Stimulated activated CD4-positive, alpha-beta T cell treated with anti-CD3 and anti-CD28 coated beads, Interleukin-2, amount 100 ng/mL, for 48 hours (primary cell): ENCODE measurements at places on chromosomes 3 and 15.

DNA sequence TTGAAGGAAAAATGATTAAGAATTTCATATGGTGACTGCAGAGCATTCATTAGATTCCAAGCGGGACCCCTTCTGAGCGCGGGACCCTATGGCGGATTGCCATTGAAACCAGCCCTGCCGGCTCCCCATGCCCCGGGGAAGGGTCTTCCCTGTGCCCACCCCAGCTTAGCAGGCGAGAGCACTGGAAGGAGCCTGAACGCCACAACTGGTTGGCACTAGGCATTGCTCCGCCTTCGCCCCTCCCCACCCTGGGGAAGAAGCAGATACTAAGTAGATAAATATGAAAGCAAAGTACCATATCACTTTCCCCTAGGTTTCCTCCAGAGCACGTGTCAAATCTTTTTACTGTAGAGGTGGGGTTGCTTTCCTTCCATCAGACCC lies 70.7 kb downstream of the CYP19A1 start:
- DNase-seq = no peak

DNA sequence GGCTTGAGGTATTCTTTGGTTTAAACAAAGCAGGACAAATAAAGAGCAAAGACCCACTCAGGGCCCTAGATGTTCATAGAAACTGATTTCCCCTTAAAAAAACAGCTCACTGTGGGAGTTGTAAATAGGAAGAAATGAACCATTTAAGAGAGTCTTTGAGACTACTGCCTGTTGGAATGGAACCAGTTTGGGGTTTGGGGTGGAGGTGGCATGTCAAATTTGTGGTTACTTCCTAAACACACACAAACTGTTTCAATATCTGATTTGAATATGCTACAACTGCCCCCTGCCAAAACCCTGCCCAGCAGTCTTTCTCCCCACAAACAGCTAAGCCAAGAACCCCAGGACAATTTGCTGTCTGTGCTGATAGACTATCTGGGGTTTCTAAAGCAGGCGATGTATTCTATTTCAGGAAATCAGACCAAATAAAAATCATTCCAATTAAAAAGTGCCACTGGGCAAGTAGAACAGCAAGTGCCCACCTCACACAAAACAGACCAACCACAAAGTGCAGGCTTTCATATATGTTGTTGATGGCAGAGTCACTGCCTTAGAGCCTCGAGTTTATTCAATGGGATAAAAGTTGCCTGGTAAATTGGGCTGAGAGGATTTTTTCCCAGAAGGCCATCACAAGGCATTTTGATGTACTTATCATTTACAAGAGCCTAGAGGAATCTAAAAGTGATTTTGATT lies 293.9 kb upstream of the PROK2 start:
- DNase-seq = no peak

DNA sequence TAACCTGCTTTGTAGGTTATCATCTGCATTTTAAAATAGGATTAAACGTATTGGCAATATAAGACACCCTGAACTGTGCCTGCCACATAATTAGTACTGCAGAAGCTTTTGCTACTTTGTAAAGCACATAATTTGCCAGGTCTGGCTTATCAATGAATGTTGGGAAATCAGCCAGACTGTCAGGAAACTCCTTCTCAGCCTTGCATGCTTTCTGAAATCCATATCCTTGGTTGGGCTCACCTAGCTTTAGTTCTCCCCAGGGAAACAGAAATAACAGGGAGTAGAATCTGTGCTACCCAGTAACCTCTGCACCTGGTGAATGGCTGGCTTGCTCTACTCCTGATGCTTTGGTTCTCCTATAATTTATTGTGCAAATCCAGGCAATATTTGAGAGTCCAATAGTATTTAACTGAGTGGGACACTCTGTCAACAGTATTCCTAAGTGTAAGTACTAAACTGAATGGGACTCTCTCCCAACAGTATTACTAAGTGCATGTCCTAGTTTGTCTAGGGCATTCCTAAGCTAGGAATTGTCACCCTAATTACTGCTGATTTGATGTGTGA lies 354.5 kb downstream of the WDR72 start:
- DNase-seq = no peak

GRCh38 chr3:79886204-79886603 lies 118.4 kb upstream of the ROBO1 start:
- no peak for DNase-seq

- DNase-seq = peak; percentile 24
Observed at GRCh38 chr3:123586131-123586530, 1.3 kb upstream of the HACD2 start.

- DNase-seq = no peak
Observed at GRCh38 chr3:52121464-52121805, 32.8 kb downstream of the POC1A start.

- DNase-seq = no peak
Observed at GRCh38 chr3:2516762-2517441, 418.2 kb downstream of the CNTN4 start.

DNA sequence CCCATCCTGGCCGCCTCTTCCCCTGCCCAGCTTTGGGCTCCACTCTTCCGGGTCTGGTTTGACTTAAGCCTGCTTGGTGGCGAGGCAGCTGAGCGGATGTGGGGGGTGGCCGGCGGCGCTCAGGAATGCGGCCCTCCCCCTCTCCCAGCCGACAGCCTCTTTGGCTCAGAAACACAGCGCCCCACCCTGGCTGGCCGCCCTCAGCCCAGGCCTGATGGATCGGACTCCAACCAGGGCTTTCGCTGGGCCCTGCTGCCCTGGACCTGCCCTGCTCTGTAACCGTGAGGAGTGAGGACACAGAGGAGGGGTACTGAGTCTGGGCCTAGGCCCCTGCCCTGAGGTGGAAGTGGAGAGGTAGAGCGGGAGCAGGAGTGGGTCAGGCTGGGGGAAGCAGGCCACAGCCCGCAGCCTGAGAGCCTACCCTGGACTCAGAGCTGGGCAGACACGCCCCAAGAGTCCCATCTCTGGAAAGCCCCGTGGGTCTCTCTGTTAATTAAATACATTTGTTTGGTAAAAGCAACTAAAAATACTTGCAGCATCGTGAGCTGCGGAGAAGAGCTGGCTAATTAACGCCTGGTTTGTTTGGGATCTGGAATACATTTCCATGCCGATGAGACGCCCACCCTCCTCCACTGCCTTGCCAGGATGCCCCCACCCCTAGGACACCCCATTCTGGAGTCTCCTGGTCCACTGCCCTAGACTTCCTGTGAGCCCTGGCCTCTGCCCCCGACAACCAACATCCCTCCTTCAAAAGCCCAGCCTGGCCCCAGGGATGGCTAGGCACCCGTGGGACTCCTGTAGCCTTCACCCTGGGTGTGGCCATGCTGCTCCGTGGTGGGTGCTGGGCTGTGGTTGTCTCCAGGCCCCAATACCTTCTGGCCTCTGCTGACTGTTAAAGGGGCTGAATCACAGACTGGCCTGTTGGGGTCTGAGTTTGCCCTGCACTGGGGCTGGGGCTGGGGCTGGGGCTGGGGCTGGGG lies 19.6 kb downstream of the PLXNA1 start:
- no peak for DNase-seq

DNA sequence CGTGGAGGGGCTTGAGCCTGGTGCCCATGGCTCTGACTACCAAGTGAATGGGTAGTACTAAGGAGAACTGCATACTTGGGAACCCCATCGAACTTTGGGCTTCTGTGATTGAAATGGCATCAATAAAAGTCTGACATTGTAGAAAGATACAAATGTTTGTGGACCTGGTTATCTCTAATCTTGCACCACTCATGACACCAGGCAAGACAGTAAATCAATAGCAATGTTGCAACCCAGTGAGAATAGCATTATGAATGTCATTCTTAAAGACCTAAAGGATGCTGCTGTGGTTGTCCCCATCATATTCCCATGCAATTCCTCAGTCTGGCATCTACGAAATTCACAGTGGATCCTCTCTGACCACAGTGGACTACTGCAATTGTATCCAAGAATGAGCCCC lies 233.6 kb upstream of the LYSMD4 start:
- no peak for DNase-seq

- no peak for DNase-seq
Observed at GRCh38 chr15:58473724-58474123, 41.9 kb downstream of the LIPC start.

GRCh38 chr15:80777826-80778620 lies 1.1 kb upstream of the CEMIP start:
- DNase-seq = no peak

- DNase-seq = no peak
Observed at GRCh38 chr15:25481208-25481859, 42.5 kb upstream of the UBE3A start.

- no peak for DNase-seq
Observed at GRCh38 chr15:100060276-100060926, 281.4 kb downstream of the ADAMTS17 start.

DNA sequence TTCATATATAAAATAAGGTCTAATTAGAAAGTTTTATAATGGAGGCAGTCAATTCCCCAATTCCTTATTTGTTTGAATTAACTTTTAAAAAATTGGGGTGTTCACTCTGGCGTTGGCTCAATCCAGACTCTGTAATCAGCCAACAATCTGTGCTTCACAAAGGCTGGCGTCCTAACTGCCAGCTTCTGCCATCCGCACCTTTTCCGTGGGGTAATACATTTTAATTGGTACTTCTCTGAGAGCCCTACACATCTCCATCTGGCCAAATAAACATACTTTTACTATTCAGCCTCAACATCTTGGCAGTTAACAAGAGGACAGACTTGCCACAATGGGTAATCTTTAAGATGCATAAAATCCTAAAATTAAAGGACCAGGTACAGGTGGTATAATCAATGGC lies 125.2 kb upstream of the CCNL1 start:
- no peak for DNase-seq

DNA sequence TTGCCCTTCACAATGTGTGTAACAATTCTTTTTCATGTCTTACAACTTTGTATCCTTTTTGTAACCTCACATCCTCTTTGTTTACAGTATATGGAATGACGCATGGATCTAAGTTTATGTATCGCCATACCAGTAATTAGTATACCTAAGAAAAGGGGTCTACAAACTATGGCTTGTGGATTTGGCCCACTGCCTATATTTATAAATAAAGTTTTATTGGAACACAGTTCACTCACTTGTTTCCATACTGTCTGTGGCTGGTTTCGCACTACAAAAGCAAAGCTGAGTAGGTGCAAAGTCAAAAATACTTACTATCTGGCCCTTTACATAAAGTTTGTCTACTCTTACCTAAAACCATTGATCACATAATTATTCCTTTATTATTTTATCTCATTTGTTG lies 226.5 kb downstream of the TBL1XR1 start:
- DNase-seq = no peak

- DNase-seq = no peak
Observed at GRCh38 chr3:98513091-98513511, 9.6 kb downstream of the CLDND1 start.

GRCh38 chr15:40323953-40324937 lies 753 bp downstream of the INAFM2 start:
- DNase-seq = no peak

GRCh38 chr3:113156816-113157333 lies 54.5 kb upstream of the BOC start:
- no peak for DNase-seq

GRCh38 chr3:48016301-48016973 lies at the start of gene MAP4:
Gene MAP4, minus strand, starts transcription at chr3:48016416. Its CDS starts 17,556 bp downstream, at chr3:47998860.
- DNase-seq = no peak

DNA sequence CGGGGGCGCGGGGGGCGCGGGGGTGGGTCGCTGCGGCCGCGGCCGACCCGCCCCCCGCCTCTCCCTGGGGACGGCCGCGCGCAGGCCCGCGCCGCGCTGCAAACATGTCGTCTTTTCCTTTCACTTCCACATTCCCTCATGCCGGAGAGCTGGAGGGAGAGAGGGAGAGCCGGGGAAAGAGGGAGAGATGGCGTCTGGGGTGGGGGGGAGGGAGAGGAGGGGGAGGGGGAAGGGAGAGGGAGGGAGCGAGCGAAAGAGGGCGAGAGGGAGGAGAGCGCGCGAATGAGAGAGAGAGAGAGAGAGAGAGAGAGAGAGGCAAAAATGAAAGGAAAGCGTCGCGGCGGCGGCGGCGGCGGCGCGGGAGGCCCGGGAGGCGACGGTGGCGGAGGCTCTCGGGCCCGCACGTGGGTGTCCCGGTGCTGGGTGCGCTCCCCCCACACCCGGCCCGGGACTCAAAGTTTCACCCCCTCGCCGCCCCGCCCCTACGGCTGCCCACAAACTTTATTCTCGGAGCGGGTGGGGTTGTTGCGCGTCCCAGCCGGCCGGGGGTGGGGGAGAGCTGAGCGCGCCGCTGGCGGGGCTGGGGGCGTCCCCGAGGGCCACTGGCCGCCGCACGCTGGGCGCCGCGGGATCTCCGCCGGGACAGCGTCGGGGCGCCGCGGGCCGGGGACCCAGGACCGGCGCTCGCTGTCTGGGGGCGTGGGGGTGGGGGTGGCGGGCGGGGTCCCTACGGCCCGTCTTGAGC lies 731 bp downstream of the ZNF710 start:
- DNase-seq = peak; percentile 43

GRCh38 chr3:103009609-103010008 lies 574.8 kb downstream of the ZPLD1 start:
- DNase-seq = no peak

DNA sequence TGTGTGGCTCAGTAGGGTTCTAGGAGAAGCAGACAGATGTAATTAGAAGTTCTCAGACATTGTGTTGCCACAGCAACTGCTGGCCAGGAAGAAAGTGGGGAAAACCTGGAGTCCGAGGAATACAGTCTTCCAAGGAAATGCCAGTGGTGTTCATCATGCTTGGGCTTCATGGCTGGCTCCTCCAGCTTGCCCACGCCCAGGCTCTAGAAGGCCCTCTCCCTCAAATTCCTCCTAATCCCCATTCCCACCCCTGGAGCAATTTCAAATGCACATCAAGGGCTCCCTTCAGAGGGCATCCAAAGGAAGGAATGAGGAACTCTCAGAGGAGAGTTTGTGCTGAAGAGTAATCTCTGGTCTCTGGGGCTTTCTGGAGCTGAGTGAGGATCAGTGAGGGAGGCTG lies 21.9 kb downstream of the FSTL1 start:
- no peak for DNase-seq

GRCh38 chr3:16132928-16133327 lies 41.6 kb upstream of the GALNT15 start:
- no peak for DNase-seq

DNA sequence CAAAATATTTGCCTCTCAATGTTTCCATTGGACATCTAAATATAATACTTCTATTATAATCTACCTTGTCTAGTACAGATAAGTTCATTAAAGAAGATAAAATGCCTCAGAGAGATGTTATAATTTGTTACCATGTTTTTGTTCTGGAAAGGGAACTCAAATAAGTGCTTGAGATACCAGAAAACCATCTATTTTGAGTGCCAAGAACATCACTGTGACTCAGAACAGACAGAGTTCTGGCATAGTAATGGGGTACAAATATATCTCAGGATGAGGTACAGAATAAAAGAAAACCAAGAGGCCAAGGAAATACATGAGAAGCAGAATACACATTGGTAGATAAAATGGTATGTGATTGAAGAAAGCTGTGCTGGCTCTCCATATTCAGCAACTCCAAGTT lies 58.9 kb downstream of the IMPG2 start:
- no peak for DNase-seq

GRCh38 chr15:38670128-38671005 lies 105.8 kb upstream of the RASGRP1 start:
- DNase-seq = no peak

- no peak for DNase-seq
Observed at GRCh38 chr3:188309437-188310269, 155.7 kb downstream of the LPP start.

GRCh38 chr3:194814878-194815357 lies 129.2 kb downstream of the FAM43A start:
- no peak for DNase-seq
